ENCODE measurements at places on chromosomes 2 and 18.
A peak's percentile ranks its signal among the peaks of the same experiment; 100 is the strongest.

DNA sequence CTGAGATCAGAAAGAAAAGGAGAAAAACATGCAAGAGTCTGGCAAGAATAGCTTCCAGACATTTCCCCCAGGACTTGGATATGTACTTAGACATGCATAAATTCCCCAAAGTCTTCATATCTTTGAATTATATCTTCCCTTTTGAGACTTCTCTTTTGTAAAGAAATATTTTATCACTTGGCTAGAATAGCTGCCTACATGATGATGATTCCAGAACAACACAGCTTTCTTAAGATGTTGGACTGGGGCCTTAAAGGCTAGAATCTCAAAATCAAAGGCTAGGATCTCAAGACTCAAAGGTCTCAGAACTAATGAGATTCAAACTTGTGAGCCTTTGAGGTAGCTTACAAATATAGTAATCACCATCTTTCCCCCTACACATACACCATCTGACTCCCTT, 842.3 kb downstream of the BCL11A start:
- no peak for DNase-seq

DNA sequence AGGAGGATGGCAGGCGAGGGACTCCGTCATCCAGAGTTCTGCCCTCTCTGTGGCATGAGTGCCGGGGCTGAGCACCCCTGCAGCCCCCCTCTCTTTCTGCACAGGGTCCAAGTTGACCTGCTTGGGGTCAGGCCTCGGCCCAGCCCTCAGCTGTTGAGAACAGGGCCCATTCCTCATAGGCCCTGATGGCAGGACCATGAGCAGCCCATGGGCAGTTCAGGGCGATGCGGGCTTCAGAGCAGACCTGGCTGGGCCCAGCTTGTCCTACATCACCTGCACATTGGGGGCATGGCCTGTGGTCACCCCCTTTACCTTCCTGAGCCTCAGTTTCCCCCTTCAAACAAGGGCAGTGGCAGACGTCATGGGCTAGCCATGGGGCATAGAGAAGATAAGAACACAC, 238.1 kb downstream of the SEPTIN10 start:
- peak; percentile 6 for DNase-seq

DNA sequence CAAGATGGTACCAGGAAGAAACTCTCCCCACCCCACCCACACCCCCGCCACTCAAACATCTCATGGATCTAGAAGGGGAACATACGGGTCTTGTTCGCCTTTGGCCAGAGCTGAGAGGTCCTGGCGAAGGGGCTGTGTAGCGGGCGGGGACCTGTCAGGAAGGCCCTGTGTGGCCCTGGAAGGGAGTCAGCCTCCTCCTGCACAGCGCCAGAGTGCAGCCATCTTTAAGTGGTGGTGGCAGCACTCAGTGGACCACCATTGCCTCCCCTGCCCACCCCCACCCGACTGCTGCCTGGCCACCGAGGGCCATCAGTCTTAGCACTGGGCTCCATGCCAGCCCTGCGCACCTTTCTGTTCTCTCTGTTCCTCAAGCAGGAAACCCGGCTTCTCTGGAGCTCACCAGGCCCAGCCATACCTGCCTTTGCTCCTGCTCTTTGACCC, 11.6 kb upstream of the FAHD2A start:
- no peak for DNase-seq

DNA sequence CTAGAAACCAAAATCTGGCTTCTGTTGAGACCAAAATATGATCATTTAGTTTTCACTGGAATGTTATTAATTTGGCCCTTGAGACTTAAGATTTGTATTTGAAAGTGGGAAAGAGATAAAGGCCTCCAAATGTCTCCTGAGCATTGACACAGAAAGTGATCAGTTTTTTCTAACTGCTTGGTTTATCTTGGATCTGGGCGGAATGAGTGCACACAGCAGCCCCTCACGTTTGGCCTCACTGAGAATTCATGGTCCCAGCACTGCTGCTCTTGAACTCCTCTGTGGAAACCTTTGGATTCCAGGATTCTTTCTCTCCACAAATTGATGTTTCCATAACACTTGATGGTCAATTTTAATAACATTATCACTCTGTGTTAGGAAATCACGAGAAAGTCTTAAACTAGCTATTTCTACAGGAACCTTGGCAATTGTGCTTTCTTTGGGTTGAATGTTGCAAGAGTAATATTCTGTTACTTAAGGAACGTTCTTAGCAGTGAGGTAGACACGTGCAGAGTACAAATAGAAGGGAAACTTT, 180.3 kb upstream of the BCL2L11 start:
- DNase-seq = no peak

DNA sequence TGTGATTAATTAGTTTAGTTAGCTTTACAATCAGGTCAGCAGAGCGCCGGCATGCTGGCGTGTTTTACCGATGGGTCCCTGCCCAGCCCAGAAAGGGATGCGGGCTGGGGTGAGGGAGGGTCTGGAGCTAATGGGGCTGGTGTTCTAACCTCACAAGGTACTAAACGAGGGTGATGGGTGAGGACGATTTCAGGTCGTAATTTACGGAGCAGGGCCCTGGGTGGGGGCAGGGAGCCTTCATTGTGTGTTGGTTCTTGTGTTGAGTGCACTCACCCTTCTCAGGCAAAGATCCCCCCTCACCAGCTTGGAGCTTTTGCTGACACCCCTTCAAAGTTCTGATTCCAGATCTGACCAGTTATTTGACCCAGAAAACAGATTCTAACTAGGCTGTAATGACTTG, 39.5 kb downstream of the PTGR3 start:
- no peak for DNase-seq
